ENCODE measurements at places on chromosomes 1 and 21.

DNA sequence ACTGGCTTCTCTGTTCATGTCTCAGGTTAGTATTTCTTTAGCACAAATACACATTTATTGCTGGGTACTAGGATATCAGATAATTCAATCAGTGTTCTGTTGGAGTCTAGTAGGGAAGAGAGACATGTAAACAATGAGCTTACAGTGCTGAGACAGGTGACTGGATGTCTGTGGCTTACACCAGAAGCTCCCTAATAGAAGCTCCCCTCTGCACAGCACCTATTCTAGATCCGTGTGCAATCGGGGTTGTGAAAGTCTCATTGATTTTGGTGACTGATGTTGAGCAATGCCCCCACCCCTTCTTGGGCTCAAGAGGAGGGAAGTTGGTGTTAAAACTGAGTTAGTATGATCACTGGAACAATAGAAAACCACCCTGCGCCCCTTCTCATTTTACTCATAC lies 279.2 kb downstream of the RPS6KC1 start:
- no peak for DNase-seq

DNA sequence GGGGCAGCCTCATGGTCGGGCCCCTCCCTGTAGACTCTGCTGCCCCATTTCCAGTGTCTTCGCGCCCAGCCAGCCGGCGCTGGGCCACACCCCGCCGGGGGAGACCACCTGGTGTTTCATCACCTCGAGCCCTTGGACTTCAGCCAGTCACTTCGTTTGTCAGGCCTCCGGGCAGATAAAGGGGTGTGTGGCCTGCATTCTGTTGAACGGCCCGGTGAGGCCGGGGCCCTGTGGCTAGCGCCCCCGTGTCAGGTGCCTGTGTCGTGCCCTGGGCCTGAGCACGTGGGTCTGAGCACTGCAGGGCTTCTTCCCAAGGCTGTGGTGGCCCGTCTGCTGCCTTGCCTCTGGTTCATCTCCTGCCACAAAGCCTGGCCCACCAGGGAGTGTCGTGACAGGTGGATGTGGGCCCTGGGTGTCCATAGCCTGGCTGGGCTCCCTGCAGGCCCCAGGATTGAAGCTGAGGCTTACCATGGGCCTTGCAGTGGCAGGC lies 65.2 kb upstream of the DIP2A start:
- no peak for DNase-seq

GRCh38 chr1:230793463-230793745 lies 46.2 kb downstream of the CAPN9 start:
- no peak for DNase-seq

DNA sequence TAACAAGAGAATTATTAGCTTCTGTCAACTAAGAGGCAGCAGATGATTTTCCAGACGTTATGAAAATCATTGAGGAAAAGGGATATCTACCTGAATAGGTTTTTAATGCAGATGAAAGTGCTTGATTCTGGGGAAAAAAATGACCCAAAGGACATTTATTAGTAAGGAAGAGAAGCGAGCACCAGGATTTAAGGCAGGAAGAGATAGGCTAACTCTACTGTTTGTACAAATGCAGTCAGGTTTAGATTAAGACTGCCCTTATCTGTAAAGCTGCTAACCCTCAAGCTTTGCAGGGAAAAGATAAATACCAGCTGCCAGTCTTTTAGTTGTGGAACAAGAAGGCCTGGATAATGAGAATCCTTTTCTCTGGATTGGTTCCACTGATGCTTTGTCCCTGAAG lies 33.0 kb upstream of the LRIG2 start:
- DNase-seq = no peak

DNA sequence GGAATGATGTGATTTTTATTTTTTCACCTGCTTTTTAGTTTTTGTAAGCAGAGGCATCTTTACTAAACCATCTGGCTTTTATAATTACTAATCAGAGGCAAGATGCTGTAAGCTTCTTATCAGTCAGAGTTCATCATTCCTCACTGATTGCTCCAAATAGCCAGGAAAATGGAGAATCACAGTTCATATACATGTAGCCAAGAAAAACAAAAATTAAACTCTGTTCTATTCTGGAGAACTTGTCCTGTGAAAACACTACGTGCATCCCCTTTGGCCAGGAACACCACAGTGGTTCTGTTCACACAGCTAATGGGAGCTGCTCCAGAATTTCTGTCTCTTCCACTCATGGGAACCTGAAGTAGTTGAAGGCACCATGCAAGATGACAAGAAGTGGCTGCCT lies 725.5 kb upstream of the CHRM3 start:
- DNase-seq = no peak

DNA sequence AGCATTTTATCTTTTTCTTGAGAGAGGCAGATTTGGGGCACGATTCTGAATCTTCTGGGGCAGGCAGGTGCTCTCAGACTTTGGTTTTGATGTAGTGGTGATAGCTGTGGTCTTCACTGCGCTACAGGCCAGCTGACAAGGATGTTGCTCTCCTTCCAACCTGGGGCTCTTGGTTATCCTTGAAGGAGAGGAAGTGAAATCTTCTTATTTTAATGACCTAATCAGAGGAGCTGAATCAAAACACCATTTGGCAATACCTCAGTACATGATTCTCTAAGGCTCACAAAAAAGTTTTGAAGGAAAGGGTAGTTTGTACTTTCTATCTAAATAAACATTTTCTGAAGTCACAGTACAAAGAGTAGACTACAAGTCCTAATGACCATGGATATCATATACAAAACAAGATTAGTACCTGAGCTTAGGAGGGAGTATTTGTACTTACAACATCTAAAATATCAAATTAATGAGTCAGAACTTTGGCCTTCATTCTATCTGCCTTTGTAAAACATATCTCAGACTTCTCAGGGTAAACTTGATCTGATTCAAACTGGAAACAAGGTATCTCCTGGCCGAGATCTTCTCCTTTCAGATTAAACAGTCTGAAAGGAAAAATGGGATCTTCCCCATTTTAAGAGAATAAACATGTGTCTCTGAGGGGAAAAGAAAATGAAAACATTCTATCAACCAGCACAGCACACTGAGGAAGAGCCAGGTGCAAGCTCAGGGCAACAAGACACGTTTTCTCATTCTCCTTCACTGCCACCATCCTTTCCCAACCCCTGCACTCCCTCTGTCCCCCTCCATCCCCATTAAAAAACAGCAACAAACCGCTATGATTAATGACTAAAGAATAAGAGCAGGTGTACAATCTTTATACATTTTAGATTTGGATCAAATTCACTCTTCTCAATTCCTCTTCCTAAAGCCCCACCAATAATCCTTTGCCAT lies 69.2 kb downstream of the SH3GLB1 start:
- DNase-seq = no peak

DNA sequence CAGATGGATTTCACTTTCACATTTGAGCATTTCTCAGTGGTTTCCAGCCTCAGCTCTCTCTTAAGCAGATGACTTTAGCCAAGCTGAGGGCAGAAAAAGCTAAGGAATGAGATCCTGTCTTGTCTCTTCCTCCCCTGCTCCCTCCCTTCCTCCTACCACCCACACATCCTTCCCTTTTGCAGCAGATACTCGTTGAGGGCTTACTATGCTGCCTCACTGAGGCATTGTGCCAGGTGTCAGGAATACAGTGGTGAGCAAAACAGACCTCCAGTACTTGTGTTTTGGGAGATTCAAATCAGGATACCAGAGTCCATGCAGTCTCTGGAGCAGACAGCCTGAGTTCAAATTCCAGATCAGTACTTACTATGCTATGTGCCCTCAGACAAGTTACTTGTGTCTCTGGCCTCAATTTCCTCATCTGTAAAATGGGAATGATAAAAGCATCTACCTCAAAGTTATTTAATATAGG lies 43.2 kb downstream of the KIF26B start:
- DNase-seq = no peak

GRCh38 chr21:31660259-31660565 lies 719 bp downstream of the SOD1 start:
- DNase-seq = no peak

- no peak for DNase-seq
Observed at GRCh38 chr1:215794156-215794555, 227.1 kb downstream of the KCTD3 start.

- DNase-seq = no peak
Observed at GRCh38 chr1:154014154-154014907, 23.8 kb downstream of the RPS27 start.

- no peak for DNase-seq
Observed at GRCh38 chr1:8389958-8390535, 72.1 kb downstream of the SLC45A1 start.

GRCh38 chr1:23904748-23905357 lies 8.3 kb downstream of the CNR2 start:
- DNase-seq = no peak

DNA sequence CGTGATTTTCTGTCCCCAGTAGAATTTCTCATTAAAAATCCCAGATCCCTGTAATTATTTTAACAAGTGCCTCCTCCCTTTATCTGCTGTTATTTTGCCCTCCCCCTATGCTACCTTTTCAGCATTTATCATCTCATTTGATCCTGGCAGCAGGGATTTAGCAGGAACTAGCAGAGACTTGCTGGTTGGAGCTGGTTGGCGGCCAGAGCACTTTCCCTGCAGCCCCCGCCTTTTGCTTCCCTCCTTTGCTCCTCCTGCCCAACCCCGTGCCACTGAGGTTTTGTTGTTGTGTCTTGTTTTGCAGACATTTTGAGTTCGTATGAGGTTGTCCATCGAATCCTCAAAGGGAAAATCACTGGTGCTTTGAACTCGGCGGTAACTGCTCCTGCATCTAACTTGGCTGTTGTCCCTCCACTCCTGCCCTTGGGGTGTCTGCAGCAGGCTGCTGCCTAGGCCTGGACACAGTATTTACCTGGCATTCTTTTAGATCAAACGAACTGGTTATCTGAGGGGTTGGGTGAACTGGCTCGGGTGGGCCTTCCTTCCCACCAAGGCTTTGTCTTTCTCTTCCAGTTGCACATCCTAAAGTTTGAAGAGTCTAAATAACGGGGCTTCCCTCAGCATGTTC lies 11.2 kb downstream of the UBE2Q1 start:
- DNase-seq = no peak

- DNase-seq = no peak
Observed at GRCh38 chr1:164591858-164592257, 32.9 kb downstream of the PBX1 start.

GRCh38 chr1:18413541-18414305 lies 67.0 kb upstream of the KLHDC7A start:
- DNase-seq = no peak

DNA sequence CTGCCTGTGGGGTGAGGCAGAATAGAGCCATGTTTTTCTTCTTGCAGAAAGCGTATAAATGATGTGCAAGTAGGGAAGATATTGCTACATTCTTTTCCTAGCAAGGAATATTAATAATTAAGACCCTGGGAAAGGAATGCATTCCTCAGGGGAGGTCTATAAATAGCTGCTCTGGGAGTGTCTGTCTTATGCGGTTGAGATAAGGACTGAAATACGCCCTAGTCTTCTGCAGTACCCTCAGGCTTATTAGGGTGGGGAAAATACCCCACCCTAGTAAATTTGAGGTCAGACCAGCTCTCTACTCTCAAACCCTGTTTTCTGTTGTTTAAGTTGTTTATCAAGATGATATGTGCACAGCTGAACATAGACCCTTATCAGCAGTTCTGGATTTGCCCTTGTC lies 155.9 kb upstream of the HMCN1 start:
- DNase-seq = no peak

DNA sequence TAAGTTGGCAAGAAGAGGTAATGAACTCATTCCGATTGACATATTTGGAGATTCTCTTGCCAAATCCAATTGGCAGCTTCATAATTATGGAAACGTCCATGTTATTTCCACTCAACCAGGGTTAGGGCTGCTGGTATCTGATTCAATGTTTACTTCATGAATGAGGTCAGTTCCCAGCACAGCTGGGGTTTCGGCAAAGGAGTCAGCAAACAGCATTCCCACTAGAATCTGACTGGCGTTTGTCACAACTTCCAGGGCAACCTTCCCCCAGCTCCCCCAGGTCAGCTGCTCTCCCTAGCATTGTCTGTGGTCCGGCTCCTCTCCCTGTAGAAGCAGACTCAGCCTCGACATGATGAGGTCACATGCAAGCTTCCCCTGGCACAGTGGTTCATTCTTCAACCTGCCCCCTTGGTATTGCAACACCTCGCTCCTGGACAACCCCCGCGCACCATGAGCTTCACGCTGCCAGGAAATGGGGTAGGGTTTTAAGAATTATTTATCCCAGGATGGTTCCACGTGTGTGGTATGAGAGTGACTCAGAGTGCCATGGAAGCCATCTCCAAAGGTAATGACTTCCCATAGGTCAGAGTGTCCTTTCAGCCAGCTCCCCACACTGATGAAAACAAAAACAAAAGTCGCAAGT lies 100.7 kb upstream of the SLC25A33 start:
- DNase-seq = peak; percentile 23

DNA sequence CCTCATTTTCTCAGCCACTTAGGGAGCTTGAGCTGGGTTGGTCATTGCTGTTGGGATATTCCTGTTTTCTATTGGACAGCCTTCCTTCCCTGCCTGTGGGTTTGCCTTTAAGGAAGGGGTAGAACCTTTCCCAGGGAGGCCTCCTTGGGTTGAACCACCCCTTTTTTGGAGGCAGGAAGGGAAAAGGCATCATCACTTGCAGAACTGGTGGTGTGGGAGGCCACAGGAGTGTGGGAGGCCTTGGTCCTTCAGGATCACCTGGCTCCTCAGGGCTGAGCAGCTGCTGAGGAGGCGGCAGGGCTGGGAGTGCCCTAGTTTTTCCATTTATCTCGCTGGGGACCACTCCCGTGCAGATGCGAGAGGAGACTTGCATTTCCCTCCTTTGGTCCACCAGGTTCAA lies 667 bp upstream of the CYB561D1 start:
- peak; percentile 24 for DNase-seq

DNA sequence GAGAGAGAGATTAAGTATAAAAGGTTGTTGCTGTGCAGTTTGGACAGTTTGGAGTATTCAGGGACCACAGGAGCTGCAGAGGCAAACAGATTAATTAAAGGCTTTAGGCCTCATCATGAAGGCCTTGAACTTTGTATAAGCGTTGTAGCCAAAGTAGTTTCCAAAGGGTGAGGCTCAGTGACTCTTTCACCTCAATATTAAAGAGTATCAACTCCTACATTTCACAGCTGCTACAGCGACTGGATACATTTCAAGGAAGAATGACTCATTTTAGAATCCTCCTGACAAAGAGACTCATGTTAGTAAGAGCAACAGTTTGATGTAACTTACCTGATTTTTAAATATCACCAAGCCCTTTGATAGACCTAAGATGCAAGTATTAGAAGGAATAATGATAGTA lies 355.5 kb downstream of the HLX start:
- DNase-seq = peak; percentile 10

- DNase-seq = no peak
Observed at GRCh38 chr1:13662493-13662892, 37.5 kb upstream of the PRDM2 start.

DNA sequence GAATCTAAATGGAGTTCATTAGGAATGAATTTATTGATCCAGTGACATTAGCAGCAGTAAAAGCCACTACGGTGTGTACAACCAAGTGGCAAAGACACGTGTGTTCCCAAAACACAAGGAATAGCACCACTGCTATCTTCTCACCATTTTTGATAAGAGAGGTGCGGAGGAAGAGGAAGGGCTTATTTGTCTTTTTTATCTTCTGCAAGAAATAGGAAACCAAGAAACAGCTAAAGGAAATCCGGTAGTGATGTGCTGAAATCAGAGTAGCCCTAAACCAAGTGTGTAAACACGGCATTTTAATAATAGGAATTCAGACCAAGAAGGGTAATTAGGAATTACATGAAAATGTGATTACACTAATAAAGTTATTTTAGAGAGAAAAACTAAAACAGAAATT lies 9.1 kb upstream of the SCYL3 start:
- no peak for DNase-seq

Data from kidney capillary endothelial cell (primary cell).